ENCODE measurements at places on chromosomes 2 and 18. TPM values are rescaled to one million over a fixed set of nuclear protein-coding genes. Genes with fewer than 3 reads are reported as not detected.

- ATAC-seq = no peak
Measured at GRCh38 chr2:166881177-166881576, 7.1 kb upstream of the XIRP2 start.

DNA sequence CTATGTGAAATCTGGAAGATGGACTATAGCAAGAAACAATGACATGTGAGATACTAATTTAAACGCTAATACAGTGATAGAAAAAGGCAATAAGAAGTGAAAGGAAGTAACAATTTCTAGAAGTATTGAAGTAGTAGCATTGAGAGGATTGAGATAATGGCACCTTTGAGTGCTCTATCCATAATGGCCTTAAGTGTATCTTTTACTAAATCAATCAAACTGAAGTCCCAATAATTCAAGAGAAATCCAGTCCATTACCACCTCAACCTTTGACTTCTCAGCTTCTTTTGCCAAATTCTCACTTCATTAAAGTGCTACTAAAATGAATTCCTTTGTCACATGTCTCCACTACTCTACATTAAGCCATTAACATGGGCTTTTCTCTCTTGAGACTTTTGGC is 82.6 kb upstream of the KYNU start:
- no peak for ATAC-seq

The FBXO41 gene
- total RNA-seq = 36.3 TPM

DNA sequence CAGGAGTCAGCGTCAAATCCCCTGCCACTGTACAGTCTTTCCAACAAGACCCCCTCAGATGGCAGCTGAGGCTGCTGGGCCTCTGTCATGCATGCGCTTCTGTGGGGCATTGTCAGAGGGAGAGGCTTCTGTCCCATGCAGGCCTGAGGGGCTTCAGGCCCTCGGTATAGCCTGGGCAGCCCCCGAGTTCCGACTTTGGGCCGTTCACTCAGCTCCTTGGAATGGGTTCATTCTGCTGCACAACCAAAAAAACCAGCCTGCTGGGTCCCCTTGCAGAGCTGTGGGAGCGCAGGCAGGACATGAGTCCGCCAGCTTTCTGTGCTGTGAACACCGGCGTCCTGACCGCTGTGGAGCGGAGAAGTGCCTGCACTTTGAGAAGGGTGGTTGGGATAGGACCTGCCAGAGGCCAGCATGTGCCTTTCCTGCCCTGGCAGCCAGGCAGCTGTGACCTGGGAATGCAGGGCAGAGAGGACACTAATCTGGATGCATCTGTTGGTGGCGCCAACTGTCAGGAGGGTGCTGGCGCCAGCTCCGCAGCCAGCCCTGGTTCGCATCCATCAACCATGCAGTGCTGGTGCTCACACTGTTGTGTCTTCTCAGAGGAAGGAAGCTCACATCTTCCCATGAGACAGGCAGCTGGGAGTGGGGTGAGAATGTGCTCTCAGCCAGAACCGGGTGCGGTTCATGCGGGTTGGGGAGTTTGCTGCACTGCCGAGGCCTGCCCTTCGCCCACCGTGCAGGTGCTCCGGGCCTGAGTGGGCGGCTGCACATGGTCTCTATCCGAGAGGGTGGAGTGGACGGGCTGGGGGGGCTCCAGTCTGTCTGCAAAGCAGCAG is 14.3 kb downstream of the ARHGEF4 start:
- no peak for ATAC-seq

GRCh38 chr2:241854342-241855244 is 4.1 kb downstream of the PDCD1 start:
- ATAC-seq = no peak

- ATAC-seq = no peak
Measured at GRCh38 chr2:64692401-64692800, 38.7 kb upstream of the SERTAD2 start.

GRCh38 chr2:109345653-109346480 is 216.9 kb downstream of the SH3RF3 start:
- no peak for ATAC-seq

GRCh38 chr2:41736105-41736567 is 311.7 kb upstream of the PKDCC start:
- ATAC-seq = peak; percentile 79

The RMDN2 gene
- total RNA-seq = 1.4 TPM

The OXER1 gene
- 0.13 TPM for total RNA-seq

DNA sequence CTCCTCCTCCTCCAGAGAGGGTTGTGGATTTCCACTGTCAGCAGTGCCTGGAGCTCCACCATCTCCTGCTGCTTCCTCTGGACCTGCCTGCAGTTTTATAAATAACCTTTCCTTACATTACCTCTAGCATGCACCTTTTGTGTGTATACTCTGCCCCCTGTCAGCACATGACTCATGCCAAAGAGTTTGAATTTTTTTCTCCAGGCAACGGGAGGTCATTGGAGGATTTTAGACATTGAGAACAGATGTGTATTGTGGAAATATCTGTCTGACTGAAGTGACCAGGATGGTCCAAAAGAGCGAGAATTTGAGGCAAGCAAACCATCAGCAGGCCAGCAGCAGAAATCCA is 31.7 kb downstream of the IL37 start:
- no peak for ATAC-seq

The CAB39 gene
- total RNA-seq = 137 TPM

DNA sequence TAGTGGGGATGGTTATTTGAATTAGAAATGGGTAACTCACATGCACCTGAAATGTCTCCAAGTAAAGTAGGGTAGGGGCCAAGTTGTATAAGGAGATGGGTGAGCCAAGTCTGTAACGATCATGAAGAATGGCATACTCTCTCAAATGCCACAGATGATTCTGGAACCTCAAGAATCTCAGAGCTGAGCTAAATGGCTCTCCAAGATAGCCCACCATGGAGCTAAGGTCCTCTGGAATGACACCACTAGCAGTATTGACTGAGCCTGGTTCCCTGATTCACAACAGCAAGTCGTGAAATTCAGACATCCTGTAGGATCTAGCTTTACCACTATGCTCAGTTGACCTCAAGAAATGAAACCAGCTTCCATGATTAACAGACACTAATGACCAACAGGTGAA is 115.9 kb upstream of the EPAS1 start:
- ATAC-seq = no peak

- no peak for ATAC-seq
Measured at GRCh38 chr18:11649839-11650238, 39.2 kb upstream of the GNAL start.

- ATAC-seq = no peak
Measured at GRCh38 chr2:233800208-233800607, 22.1 kb downstream of the MROH2A start.

GRCh38 chr18:43661570-43661969 is 384.3 kb upstream of the SYT4 start:
- no peak for ATAC-seq

The FAM237A gene
- total RNA-seq = not detected

GRCh38 chr2:204899983-204900382 is 354.7 kb downstream of the PARD3B start:
- peak; percentile 31 for ATAC-seq

The DSG2 gene
- total RNA-seq = 0.11 TPM

The SATB2 gene
- 0.15 TPM for total RNA-seq

- ATAC-seq = no peak
Measured at GRCh38 chr2:221228214-221228769, 343.8 kb downstream of the EPHA4 start.

GRCh38 chr18:23282437-23282781 is 147.1 kb downstream of the CABLES1 start:
- ATAC-seq = no peak

DNA sequence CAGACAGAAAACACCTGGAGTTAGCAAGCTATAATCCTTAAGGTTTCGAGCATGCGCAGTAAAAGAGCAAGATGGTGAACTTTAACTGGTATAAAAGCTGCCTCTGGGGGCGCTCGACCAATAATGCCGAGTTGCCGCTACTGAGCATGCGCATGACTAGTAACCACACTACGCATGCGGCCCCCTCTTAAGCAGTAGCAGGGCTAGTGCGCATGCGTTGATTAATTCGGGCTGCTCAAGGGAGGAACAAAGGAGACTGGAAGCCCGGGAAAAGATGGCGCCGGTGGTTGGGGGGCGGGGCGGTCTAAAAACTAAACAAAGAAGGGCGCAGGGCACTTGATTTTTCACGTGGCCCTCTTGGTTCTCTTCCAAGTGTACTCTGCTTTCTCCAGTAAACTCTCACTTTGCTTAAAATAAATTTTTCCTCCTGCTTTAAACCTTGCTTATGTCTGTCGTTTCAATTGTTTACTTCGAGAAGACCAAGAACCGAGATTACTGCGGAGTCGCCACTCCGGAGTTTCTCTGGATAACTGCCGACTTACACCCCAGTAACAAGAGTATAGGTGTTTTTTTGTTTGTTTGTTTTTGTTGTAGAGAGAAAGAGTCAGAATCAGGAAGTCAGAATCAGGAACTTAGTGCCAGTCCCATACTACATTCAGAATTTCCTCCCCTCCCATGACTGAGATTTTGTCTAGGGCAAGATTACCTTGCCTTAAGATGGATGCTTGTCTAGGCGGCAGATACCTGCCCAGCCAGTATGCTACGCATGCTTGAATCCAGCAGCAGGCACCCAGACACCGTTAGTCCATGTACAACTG is 5.8 kb downstream of the XRCC5 start:
- ATAC-seq = peak; percentile 78

GRCh38 chr2:174683392-174683759 is 80.9 kb downstream of the CHRNA1 start:
- ATAC-seq = peak; percentile 39

The SPIRE1 gene
- total RNA-seq = 12.4 TPM

DNA sequence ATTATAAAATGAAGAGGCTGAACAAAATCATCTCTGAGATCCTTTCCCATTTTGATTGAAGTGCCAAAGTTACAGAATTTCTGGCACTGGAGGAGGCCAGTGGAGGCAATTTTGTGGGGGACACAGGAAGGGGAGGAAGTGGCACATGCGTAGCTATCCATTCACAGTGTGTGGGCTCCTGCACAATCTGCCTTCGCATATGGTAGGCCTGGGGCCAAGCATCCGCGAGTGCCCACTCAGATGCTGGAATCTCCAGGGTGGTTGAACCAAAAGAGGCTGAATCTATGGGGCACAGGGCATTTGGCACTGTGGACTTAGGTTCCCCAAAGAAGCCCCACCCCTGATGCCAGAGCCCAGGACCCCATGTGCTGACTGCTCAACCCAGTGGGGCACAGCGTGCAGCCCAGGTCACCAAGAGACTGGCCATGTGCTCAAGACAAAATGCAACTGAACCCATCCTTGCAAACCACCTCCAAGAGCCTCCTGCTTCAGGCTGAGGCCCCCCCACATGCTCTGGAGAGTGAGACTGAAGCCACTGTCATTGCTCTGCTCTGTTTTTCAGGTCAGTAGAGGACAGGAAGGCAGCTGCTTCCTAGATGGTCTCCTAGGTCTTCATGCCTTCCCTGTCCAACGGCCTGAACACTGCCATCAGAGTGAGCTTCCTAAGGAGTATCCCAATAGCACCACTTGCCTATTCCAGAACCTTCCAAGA is 28.5 kb downstream of the ST8SIA5 start:
- no peak for ATAC-seq

GRCh38 chr2:137208431-137208891 is 443.1 kb downstream of the THSD7B start:
- ATAC-seq = no peak

Data from activated T-helper 17 cell treated with anti-CD3 and anti-CD28 coated beads, Interleukin-2, amount 50 U/mL, for 72 hours (primary cell).